H1 (cell line): ENCODE measurements at places on chromosomes 2 and 18. TPM values are rescaled to one million over a fixed set of nuclear protein-coding genes. Genes with fewer than 3 reads are reported as not detected.

DNA sequence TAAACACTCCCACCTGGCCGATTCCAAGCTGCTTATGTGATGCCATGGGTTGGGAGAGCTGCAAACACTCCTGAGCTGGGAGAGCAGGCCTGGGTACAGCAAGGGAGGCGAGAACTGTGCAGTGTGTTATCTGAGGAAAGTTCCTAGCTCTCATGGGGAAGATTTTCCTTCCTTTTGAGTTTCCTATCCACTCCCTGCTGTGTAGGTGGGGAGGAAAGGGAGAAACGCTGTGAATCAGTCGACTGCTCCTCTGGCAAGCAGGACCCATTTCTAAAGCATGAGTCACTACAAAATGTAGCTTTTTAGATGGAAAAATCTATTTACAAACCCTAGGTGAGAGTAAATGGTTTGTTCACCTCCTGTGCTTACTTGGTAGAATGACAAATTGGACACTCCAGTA is 80.4 kb downstream of the SH3RF3 start:
- DNase-seq, result no peak

DNA sequence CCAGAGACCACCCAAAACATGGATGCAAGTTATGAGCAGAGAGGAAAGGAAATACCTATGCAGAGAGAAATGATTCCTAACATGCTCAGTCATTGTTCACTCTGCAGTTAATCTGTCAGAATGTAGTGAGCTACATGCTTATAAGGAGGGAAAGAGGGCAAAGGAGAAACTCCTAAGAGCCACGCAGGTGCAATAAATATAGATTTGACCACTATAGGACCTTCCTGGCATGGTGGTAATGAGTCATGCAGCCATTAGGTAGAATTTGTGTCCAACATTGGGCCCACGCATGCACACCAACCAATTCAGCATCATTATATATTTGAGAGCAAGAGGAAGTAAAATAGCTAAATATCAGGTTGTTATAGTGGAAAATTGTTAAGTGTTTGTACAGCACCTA is 699.9 kb downstream of the DSC3 start:
- DNase-seq, result no peak

- no peak for DNase-seq
Measured at GRCh38 chr2:152710713-152711112, 6.5 kb downstream of the PRPF40A start.

DNA sequence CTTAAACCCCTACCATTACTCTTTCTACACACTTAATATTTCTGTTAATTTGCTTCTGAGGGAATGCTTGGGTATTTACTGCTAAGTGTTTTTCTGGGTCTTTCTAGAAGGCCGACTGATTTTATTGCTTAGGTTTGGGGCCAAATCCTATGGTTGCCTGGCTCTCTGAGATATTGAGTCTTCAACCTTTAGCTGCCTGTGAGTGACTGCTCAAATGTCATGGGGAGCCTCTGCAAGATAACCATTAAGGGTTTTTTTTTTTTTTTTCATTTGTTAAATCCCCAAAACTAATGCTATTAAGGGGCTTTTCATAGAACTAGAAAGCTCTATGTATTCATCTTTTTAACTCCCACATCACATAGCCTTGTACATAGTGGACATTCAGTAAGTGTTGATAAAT is 5.0 kb downstream of the OSBPL6 start:
- DNase-seq, result no peak

- no peak for DNase-seq
Measured at GRCh38 chr18:45806226-45806625, 19.2 kb upstream of the SIGLEC15 start.

- no peak for DNase-seq
Measured at GRCh38 chr2:236714080-236714479, 144.5 kb downstream of the ACKR3 start.

- DNase-seq, result no peak
Measured at GRCh38 chr2:33377048-33377447, 99.4 kb upstream of the RASGRP3 start.

GRCh38 chr2:227436436-227437174 is 35.4 kb upstream of the AGFG1 start:
- DNase-seq, result no peak

GRCh38 chr18:48550101-48550729 is 11.4 kb downstream of the CTIF start:
- no peak for DNase-seq

GRCh38 chr2:9663008-9663879 is 32.4 kb upstream of the YWHAQ start:
- no peak for DNase-seq

DNA sequence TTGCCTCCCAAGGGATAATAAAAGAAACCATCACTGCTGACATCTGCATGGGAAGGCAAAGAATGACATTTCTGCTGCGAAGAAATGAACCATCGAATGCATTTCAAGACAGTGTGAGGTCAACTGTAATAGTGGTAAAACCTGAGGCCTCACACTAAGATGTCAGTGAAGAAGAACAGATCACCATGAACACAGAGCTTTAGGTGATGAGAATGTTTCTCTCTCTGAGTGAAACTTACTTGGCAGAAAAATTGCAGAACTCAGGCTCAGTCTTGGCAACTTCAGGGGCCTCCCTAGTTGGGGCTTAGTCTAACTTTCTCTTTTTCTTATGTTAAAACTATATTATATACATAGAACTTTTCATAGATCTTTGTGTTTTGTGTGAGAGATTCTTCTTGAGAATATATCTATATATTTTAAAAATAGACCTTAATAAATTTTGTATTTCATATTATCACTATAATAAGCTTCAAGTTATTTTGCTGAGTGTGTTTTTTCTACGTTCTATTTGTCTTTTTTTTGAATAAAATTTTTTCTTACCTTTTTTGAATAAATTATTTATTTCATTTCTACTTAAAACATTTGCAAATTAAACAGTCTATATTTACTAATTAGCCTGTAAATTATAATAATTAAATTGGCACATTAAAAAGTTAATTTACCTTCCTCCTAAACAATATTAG is 427.5 kb upstream of the TRIB2 start:
- no peak for DNase-seq

DNA sequence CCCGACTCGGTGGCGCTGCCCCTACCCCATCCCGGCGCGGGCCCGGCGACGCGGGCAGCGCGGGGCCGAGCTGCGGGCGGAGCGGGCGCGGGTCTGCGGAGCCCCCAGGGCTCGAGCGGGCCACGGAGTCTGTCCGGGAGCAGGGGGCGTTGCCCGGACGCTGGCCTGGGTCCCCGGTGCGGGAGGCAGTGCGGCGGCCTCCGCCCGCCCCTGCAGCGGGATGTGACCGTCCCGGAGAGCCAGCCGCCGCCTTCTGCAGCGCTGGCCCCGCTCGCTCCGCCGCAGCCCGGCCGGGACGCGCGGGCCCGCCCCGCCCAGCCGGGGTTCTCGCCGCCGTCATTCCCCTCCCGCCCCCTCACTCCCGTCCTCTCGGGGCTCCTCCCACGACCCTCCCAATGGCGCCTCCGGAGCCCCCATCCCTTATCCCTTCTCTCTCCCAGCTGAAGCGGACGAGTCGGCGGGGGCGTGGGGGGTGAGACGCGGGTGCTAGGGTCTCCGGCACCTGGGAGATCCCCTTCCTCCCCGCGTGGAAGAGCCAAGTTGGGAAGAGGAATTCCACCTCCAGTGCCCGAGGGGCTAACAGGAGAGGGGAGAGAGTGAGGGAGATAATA is at the start of gene FNDC4:
Gene FNDC4, minus strand, starts transcription at position 257 of the 611 bp plus-strand sequence. CDS start 521 bp downstream, outside the sequence.
- peak; percentile 78 for DNase-seq

DNA sequence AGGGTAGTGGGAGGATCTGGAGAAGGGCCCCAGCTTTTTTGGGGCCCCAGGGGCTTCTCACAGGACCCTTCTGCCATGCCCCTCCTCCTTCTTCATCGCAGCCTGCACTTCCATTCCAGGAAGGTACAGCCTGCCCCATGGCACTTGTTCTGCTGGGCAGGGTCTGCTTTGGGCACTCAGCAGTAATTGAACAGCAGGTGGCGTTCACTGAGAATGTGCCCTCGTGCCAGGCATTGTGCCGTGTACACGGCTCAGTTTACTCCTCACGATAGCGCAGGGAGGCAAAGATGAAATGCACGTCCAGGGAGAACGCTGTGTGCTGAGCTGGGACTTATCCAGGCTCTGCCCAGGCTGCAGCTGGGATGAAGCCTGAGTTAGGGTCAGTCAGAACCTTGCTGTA is 54.8 kb upstream of the ASB18 start:
- no peak for DNase-seq

- DNase-seq, result no peak
Measured at GRCh38 chr2:215652388-215652787, 216.5 kb upstream of the FN1 start.

DNA sequence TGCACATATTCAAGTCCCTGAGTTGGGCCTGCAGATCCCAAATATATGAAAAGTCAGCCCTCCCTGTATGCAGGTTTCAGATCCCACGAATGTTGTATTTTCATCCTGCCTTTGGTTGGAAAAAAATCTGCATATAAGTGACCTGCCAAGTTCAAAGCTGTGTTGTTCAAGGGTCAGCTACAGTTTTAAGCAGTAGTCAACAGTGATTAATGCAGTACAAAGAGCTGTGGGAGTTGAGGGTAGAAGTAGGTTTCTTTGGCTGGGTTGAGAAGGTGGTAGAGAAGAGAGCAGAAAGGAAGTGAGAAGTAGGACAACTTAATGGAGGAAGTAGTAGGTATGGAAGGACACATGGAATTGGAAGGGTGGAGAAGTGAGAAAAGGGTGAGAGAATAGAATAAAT is 127.9 kb downstream of the ANKRD44 start:
- DNase-seq, result no peak

DNA sequence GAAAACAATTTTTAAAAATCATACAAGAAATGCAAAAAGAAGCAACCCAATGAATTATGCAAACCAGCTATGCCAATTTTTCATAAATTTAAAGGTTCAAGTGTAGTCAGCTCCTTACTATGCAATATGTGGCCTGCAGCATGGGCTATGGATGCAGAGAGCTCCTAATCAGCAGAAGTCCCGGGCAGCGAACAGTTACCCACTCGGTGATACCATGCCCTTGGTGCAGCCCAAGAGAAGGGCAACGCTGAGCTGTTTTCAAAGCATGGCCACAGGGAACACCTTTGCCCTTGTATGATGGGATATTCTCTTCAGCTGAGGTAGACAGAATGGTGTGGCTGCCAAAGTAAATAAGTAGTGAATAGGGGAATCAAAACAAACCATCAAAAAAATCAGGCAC is 17.3 kb upstream of the ARL5A start:
- DNase-seq, result no peak

GRCh38 chr2:13115643-13116042 is 398.9 kb downstream of the TRIB2 start:
- DNase-seq, result no peak

DNA sequence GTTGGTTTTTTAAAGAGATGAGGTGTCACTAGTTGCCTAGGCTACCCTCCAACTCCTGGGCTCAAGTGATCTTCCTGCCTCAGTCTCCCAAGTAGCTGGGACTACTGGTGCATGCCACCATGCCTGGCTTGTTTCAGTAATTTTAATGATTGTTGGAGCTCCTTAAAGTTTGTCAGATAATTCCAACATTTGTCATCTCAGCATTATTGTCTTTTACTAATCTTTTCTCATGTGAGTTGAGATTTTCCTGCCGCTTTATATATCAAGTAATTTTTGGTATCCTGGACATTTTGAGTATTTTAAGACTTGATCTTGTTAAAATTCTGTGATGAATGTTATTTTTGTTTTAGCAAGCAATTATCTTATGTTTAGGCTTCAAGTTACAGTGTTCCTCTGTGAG is 108.6 kb downstream of the OTX1 start:
- DNase-seq, result no peak

- no peak for DNase-seq
Measured at GRCh38 chr2:74063486-74063885, 78.8 kb downstream of the TET3 start.

DNA sequence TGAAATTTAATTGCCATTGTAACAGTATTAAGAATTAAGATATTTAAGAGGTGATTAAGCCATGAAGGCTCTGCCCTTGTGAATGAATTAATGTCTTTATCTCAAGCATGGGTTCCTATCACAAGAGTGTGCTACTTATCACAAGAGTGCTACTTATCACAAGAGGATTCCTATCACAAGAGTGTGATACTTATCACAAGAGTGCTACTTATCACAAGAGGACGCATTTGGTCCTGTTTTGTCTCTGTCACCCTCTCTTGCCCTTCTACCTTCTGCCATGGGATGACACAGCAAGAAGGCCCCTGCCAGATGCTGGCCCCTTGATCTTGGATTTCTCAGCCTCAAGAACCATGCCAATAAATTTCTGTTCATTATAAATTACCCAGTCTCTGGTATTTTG is 13.2 kb upstream of the COL5A2 start:
- DNase-seq, result no peak

DNA sequence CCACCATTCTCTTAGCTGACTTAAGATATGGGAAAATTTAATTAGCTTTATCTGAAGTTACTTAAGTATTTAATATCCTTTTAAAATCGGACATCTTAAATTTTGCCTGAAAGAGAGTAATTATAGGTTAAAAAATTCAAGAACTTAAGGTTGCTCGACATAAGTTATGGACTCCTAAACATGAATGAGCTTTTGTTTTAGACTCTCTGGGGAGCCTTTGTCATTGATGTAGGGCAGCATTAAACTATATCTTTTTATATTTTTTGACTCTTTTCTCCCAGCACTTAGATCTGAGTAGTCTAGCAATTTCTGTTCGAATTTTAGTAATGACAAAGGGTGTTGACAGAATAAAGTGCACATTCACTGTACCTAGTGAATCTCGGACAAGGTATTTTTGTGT is 4.7 kb downstream of the PHLPP1 start:
- DNase-seq, result no peak

- DNase-seq, result no peak
Measured at GRCh38 chr2:1011006-1011405, 60.4 kb downstream of the SNTG2 start.

DNA sequence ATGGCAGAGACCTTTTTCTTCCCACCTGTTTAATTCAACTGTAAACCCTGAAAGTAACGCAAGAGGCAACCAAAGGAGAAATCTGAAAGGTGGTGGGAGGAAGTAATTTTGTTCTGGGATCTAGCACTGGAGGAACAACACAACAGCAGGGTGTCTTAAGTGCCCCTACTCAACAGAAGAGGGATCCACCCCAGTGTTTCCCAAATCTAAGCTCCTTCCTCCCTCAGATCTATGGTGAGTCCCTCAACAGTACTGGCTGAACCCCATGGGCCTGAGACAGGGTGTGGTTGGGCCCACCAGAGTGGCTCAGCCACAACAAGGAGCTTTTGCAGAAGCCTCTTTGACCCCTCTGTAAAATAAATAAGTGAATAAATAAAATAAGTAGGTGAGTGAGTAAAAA is 790.3 kb downstream of the ERBB4 start:
- DNase-seq, result no peak

- no peak for DNase-seq
Measured at GRCh38 chr2:102724016-102724490, 37.8 kb upstream of the TMEM182 start.

- no peak for DNase-seq
Measured at GRCh38 chr18:52950155-52950554, 610.2 kb downstream of the DCC start.

The TUBB8B gene
- 0.36 and 0.60 TPM in 2 replicates for total RNA-seq

The GPR45 gene
- not detected in 2 replicates for total RNA-seq

The GPBAR1 gene
- total RNA-seq, result 0.32 and 0.63 TPM in 2 replicates

The LCT gene
- 0.06 and 0.11 TPM in 2 replicates for total RNA-seq

The WNT6 gene
- not detected in 2 replicates for total RNA-seq
